ENCODE measurements at places on chromosomes 2 and 18.

DNA sequence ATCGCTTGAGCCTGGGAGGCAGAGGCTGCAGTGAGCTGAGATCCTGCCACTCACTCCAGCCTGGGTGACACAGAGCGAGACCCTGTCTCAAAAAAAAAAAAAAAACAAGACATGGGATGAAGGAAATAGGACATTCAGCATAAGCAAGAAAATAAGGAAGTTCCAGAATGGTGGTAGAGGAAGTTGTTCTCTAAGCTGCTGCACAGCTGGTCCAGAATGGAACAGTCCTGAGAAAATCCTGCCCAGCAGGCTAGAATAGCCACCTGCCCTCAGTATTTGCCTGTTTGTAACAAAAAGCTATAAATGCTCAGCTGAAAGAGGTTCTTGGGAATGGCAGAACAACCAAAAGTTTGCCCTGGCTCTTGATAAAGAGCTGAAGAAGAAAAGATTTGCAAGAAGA is 11.1 kb upstream of the MAPRE3 start:
- ATAC-seq = no peak

- no peak for ATAC-seq
These were observed 759.1 kb downstream of the TSN start for GRCh38 chr2:122514451-122514996.

GRCh38 chr2:119775102-119775501 is 15.4 kb downstream of the PTPN4 start:
- ATAC-seq = no peak

GRCh38 chr2:88197732-88198131 is 27.6 kb downstream of the THNSL2 start:
- ATAC-seq = no peak

- no peak for ATAC-seq
These were observed 895.0 kb upstream of the FSHR start for GRCh38 chr2:50049267-50049666.

Data from SK-N-SH treated with all-trans-retinoic acid at 6 μM for 48 hours (cell line).